ENCODE measurements at places on chromosomes 6 and 20.

- peak; percentile 63 for DNase-seq
Measured at GRCh38 chr6:121652726-121653623, 217.5 kb downstream of the GJA1 start.

GRCh38 chr20:2246069-2246491 is 49.7 kb upstream of the TGM3 start:
- DNase-seq = no peak

GRCh38 chr20:24761220-24762065 is 187.6 kb upstream of the CST7 start:
- no peak for DNase-seq

GRCh38 chr6:15800841-15801617 is 138.2 kb upstream of the DTNBP1 start:
- DNase-seq = no peak
